Bone marrow (tissue), 2 donors: ENCODE measurements at places on chromosomes 16 and 17.

GRCh38 chr17:28686296-28686695 is 24.3 kb downstream of the SUPT6H start:
- no peak for DNase-seq

- DNase-seq, result no peak
Observed at GRCh38 chr17:38881600-38882191, 11.8 kb downstream of the LASP1 start.

DNA sequence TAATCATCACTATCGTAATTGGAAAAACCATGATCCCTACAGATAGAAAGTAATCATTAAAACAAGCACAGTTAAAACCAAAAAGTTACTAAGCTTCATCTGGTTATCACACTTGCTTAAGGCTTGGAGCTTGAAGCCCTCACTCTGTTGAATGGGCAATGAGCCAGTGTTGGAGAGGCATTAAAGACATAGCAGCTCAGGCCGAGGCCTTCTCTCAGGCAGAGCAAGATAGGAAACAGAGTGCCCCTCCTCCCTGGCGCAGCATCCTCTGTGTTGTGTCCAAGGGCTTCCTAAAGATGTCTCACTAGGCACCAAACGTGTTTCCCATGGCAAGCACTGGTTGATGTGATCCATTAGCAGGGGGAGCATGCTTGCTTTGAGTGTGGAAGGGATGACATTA is 34.9 kb upstream of the LGALS9 start:
- no peak for DNase-seq

- no peak for DNase-seq
Observed at GRCh38 chr16:79612207-79612606, 11.7 kb upstream of the MAF start.

DNA sequence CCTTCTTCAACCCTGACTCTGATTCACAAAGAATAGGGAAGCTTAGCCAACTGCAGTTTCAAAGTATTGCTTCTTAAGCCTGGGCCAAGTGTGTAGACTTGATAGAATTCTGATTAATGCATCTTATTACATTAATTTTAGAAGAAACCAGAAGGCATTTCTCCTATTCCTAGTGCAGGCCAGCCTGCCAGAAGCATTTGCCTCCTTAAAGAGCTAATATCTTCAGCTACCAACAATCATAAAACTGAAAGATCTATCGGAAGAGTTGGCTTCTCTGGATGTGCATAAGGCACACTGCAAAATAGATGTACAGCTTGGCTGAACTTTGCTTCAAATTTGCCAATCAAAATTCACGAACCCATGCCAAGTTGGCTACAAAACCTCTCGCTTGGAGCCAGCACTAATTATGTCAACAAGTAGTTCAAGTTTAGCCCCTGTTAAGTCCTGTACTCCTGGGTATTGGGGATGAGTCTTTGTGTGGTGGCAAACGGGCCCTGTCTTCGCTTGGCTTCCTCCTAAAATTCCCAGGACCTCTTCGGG is 717.8 kb downstream of the WWOX start:
- DNase-seq, result no peak

- no peak for DNase-seq
Observed at GRCh38 chr16:49409121-49409520, 35.5 kb downstream of the C16orf78 start.

DNA sequence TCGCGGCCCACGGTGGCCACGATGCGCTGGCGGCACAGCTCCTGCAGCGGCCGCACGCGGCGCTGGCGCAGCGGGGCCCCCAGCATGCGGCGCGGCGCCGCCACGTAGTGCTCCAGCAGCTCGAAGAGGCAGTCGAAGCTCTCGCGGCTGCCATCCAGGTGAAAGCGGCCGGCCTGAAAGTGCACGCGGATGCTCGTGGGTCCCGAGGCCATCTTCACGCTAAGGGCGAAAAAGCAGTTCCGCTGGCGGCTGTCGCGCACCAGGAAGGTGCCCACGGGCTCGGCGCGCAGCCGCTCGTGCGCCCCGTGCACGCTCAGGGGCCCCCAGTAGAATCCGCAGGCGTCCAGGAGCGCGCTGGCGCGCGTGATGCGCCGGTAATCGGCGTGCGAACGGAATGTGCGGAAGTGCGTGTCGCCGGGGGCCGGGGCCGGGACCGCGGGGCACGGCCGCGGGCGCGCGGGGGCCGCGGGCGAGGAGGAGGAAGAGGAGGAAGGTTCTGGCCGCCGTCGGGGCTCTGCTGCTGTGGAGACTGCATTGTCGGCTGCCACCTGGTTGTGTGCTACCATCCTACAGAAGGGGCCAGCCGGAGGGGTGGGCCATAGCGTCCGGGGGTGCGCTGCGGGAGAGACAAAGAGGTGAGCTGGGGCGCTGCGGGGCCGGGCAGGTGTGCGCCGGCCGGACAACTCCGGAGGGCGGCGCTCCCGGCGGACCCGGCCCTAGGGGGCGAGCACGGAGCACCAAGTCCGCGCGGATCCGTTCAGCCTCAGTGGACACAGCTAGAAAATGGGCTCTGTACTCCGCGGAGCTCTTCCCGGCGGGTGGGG is 879 bp downstream of the SOCS1 start:
- peak; percentile 57 for DNase-seq

DNA sequence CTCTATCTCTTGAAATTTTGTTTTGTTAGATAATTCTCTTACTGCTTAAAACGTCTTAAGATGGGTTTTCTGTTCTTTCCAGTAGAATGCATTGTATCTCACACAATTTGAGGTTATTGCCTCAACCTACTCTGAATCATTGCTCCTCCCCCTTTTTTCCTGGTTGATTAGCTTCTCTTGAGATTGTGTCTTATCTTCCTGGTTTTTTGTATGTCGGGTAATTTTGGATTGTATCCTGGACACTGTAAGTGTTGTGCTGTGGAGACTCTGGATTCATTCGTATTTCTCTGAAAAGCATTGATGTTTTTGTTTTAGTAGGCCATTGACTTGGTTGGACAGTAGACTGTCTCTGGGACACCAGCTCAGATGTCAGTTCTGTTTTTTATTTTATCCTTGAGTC is 26.1 kb downstream of the PRKCB start:
- no peak for DNase-seq

DNA sequence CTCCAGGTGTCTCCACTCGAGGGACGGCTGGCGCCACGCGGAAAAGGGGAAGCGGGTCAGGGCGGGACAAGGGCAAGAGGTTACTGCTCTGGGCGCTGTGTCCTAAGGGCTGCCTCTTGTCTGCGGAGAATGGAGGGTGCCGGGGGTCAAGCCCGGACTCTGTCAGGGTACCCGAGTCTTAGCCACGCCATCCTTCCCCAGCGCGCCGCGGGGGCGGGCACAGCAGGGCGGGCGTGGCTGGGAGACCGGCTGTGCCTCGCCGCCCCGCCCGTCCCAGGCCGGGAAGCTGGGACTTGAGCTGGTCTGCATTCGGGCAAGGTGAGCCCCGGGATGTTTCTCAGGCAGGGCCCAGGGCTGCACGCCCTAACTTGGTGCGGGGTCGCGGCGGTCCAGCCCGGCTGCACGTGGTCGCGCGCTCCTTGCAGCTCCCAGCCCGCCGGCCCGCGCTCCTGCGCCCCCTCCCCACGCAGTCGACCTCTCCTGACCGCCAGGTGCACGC is 6.2 kb upstream of the ACTG1 start:
- no peak for DNase-seq

DNA sequence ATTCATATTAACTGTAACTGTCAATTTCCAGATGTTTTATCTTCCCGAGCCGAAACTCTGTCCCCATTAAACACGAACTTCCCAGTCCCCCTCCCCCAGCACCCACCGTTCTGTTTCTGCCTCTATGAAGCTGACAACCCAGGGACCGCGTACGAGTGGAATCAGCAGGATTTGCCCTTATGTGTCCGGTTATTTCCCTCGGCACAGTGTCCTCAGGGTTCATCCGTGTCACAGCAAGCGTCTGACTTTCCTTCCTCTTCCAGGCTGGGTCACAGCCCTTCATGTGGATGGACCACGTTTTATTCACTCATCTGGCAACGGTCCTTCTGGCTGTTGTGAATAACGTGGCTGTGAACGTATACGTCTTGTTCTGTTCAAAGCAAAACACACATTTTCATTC is 31.3 kb downstream of the METRNL start:
- no peak for DNase-seq

DNA sequence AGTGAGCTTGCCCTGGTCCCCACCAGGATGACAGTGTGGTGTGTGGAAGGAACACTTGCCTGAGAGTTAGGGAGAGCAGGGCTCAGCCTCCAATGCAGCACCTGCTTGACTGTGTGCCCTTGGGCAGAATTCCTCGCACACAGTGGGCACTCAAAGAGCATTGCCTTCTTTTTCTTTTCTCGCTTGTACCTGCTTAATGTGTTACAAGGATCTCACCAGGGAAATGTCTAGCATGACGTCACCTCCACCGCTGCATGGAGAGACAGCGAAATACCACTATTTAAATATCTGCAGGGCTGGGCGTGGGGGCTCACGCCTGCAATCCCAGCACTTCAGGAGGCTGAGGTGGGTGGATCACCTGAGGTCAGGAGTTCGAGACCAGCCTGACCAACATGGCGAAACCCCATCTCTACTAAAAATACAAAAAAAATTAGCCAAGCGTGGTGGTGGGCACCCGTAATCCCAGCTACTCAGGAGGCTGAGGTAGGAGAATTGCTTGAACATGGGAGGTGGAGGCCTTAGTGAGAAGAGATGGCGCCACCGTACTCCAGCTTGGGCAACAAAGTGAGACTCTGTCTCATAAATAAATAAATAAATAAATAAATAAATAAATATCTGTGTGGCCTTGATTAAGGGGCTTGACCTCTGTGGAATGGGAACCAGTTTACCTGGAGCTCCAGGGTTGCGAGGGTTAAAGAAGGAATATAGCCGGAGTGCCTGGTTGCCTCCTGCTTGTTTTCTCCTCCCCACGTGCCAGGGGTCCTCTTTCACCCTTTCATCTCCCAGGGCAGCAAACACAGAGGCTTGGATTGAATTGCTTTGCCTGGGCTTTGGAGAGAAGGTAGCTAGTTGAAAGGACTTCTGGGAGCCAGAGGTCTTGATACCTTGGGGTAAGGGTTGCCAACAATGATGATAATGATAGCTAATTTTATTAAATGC is 16.3 kb downstream of the SNX29 start:
- no peak for DNase-seq

DNA sequence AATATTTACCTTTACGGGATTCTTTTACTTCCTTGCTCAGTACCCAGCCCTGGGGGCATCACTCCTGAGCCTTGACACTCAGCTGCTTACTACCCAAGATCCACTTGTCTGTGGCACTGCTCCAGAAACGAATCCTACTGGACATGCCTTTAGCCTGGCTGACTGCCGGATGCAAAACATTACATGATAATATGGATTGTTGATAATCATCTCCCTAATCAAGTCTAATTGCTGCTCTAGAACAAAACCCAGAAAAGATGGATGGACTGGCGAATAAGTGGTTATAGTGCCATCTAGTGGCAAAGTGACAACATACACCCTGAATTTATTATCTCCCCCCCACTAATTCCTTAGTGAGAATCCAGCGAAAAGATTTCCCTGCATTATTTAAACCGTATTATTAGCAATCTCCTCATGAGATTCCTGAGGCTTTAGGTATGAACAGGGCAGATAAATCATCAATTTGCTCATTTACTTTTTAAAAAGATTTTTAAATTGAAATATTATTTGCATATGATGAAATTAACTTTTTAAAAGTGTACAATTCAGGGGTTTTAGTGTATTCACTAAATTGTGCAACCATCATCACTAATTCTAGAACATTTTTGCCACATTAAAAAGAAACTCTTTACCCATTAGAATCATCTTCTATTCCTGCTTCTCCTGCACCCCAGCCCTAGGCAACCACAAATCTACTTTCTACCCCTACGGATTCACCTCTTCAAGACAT is 61.6 kb downstream of the RGS9 start:
- no peak for DNase-seq
